Activated B cell treated with CpG ODN at 0.5 μM for 24 hours (primary cell): ENCODE measurements at places on chromosomes 11 and 22.

- DNase-seq, result no peak
Observed at GRCh38 chr22:31451709-31452571, 37.7 kb downstream of the EIF4ENIF1 start.

- no peak for DNase-seq
Observed at GRCh38 chr11:27837895-27838563, 137.8 kb upstream of the BDNF start.

DNA sequence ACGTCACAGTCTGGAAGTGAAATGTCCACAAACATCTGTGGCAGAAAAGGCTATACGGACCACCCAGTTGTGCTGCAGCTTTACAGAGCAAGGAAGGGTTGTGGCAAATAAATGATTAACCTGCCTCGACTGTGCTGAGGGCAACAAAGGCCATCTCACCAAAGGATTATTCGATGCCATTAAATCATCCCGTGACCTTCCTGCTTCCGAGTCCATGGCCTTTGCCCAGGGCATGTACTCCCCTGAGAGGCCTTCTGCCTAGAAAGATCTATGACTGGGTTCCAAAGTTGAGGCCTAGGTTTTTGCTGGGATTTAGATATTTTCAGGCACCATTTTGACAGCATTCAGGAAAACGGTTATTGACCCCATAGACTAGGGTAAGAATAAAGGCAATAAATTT is 9.2 kb downstream of the CDPF1 start:
- no peak for DNase-seq

DNA sequence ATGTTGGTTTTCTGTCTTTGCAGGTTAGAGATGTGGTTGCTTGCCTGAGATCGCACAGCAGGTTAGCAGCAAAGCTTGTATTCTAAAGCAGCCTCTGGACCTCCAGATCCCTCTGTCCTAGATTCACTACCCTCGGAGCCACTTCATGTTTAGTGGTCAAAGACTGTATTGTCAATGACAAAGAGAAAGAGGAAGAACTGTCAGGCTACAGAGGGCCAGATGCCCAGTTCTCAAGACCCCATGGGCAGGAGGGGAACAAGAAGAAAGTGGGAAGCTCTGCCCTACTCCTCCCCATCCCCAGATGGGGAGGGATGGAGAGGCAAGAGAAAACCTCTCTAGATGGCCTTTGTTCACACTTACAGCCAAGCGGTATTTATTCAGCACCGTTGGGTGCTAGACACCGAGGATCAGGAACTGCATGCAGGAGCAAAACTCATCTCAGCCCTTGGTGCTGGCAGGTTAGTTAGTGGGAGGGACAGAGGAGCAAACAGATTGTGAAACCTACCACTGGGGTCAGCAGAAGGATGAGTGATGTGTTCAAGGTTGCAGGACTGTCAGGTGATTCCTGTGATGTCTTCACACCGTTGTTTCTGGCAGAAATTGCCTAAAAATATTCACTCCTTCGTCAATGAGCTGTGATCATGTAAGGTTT is 38.3 kb upstream of the PTPRJ start:
- no peak for DNase-seq

- DNase-seq, result no peak
Observed at GRCh38 chr11:87736928-87737327, 438.3 kb downstream of the RAB38 start.

DNA sequence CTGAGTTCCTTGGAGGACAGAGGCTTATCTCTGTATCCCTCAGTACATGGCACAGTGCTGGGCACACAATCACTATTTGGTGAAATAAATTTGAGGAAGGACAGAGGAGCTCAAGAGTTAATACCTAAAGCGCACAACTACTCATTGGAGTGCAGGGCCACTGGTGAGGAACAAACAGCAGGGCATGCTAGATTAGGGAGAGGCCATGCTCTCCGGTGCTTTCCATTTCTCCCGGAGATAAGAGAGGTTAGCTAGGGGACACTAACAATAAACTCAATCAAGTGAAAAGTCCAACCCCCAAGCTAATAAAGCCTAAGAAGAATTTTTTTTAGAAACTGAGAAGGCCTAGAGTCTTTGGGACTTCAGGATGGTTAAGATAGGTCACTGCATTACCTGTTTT is 29.1 kb downstream of the NFRKB start:
- DNase-seq, result no peak

- DNase-seq, result no peak
Observed at GRCh38 chr11:10318527-10318802, 13.6 kb downstream of the ADM start.

DNA sequence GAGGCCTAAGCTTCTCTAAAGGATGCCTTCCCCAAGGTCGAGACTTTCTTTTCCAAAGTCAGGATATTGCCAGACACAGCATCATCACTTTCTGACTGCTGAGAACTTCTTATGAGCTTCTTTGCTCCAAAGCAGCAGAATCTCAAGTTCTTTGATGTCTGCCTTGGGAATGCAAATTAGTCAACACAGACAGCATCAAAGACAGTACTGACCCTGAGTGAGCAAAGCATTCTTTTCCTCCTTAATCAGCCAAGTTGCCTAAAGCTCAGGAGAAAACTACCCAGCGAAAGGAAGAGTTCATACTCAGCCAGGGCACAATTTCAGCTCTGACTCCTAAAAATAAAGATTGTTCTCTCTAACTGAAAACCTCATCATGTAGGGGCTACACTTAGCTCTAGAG is 98.0 kb downstream of the SLC36A4 start:
- DNase-seq, result no peak

GRCh38 chr11:107857550-107858216 is 904 bp downstream of the SLC35F2 start:
- no peak for DNase-seq

GRCh38 chr11:100823360-100823759 is 136.3 kb downstream of the ARHGAP42 start:
- DNase-seq, result no peak

- DNase-seq, result no peak
Observed at GRCh38 chr11:57056735-57057134, 68.0 kb downstream of the OR5AK2 start.

DNA sequence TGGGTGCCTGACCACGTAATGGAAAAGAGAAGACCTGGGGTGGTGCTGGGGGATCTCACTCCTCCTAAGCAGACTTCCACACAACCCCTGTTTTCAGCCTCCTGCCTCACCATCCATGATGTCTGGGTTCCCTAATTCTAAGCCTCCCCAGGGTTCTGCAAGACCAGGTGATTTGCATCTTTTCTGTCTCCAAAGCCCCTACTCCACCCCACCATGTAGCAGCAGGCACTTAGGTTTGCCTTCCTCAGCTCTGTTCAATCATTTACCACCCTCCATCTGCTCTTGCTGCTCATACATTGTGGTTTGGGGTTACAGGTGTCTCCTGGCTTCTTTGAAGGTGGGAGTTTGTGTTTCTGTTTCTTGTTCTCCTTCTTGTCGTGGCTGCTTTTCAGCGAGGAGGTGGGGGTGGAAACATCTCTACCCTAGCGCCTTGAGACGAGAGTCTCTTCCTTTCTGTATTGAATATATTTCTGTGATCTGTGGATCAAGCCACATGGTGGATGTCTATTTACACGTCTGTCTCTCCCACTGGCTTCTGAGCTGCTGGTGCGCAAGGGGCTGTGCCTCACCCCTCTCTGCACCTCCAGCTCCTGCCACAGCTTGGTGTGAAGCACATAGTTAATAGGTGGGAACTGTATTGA is 6.6 kb upstream of the SSTR3 start:
- no peak for DNase-seq

- DNase-seq, result no peak
Observed at GRCh38 chr11:100719809-100720221, 32.7 kb downstream of the ARHGAP42 start.

GRCh38 chr22:48887394-48888332 is 940.0 kb downstream of the BRD1 start:
- no peak for DNase-seq

DNA sequence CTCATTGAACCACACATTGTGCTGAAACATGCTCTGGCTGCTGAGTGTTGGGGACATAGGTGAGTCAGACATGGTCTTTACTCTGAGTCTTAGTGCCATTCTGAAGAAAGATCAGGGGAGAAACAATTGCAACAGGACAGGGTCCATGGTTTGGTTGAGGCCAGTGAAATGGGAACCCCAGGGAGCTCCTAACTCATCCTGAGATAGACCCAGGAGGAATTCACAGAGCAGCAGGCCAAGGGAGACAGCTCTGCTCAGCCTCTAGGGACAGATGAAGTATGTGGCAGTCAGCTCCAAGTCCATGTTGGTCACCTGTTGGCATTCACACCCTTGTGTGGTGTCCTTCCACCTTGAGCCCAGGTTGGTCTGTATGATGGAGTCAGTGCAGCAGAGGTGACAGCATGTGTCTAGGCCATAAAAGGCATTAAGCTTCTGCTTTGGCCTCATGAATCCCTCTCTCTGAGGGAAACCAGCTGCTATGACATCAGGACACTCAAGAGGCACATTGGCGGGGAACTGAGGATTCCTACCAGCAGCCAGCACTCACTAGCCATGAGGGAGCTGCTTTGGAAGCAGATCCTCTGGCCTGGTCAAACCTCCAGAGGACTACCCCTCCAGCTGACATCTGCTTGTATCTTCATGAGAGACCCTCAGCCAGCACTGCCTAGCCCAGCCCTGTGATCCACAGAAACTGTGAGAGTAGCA is 50.3 kb upstream of the MYEOV start:
- DNase-seq, result no peak

DNA sequence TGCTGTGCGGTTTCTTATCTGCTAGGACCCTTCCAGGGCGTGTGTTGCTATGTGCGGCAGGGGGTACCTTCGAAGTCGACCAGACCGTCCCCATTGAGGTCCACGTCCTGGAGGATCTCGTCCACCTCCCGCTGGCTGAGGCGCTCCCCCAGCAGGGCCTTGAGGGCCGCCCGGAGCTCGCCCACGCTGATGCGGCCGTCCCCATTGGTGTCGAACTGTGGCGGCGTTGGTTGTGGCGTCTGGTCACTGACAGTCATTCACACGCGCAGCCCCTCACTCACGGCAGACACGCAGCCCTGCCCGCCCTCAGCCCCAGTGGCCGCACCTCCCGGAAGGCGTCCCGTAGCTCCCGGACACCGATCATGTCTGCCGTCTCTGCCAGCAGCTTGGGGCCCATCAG is 3.5 kb downstream of the CABP2 start:
- no peak for DNase-seq

DNA sequence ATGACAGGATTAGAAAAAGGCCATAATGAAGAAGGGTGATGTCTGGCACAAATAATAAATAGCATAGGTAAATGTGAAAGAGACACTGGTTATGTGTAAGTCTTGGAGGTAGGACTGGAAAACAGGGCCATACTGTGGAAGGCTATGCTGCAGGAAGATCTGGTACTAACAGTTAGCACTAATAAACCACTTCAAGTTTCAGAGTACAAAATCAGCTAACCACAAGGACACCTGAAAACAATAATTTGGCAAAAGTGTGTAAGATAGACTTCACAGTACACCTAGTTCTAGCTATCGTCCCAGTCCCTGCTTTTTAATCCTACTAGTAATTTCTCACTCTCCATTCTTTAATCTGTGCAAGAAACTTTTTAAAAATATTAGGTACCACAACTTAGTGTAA is 44.3 kb downstream of the CWF19L2 start:
- DNase-seq, result no peak

DNA sequence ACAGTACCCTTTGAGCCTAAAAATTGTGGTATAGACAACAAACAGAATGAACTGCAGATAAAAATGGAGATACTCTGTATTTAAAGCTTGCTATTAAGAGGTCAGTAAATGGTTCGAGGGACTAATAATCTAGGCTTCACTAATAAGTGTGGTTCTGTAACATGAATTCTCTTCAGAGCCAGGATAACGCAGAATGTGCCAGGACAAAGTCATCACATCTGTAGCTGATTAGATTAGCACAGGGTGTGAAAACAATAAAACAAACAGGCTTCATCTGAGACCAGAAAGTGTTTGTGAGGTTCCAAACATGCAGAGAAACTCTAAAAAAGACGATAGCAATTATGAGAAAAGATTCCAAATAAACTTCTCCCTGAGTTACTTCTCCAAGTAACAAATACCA is 89.1 kb upstream of the LUZP2 start:
- DNase-seq, result no peak

GRCh38 chr22:29555065-29555644 is 1.6 kb upstream of the THOC5 start:
- DNase-seq, result no peak

DNA sequence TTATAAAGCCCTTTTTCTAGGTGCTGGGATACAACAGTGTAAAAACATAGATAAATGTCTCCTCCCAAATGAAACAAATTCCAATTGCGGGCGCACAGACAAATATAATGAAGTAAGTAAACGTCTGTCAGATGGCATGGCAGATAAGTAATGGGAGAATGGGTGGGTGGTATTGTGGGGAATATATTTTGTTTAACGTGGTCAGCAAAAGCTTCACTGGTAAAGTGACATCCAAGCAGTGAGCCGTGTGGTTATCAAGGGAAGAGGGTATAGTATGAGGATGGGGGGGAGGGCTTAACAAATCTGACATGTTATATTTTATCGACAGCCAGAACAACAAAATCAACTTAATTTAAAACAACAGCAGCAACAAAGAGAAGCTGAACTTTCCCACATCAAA is 1.2 kb downstream of the SVIP start:
- DNase-seq, result no peak

DNA sequence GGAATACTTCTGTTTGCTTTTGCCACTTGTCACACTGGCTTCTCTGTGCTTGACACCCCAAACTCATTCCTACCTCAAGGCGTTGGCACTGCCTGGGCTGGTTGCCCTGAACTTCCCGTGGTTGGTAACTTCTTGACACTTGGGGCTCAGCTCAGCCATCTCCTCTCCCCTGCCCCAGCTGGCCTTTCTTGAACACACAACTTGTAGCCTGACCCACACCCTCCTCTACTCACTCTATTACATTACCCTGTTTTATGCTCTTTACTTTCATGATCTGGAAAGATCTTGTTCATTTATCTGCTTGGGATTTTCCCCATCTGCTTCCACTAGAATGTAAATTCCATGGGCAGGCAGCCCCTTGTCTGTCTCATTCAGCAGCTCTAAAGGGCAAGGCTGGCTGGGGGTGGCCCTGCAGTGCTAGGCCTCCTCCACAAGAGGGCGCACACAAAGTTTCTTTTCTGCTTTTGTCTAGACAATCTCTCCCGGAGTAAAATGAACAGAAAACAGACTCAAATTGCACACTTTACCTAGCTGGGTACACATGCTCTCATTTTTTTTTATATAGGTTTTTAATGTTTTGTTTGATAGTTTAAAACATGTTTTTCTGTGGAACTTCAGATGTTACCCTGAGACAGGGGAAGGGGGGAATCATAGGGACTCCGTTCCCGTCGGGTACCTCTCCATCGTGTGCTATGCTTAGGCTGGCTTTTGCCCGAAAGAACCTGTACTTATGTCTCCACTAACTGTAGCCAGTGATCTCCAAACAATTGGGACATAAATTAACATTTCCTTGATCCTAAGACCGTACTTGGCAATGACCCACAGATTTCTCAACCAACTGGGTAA is 16.4 kb upstream of the MRGPRX2 start:
- peak; percentile 31 for DNase-seq

GRCh38 chr11:37830529-37830928 is 1232.5 kb upstream of the RAG2 start:
- DNase-seq, result no peak

GRCh38 chr22:31627223-31627731 is 34.7 kb downstream of the PISD start:
- no peak for DNase-seq
